ENCODE measurements at places on chromosomes 7 and 10.

GRCh38 chr7:70573696-70574095 lies 558.2 kb upstream of the GALNT17 start:
- no peak for DNase-seq

- no peak for DNase-seq
Observed at GRCh38 chr10:124747745-124748144, 3.6 kb upstream of the FAM53B start.

- no peak for DNase-seq
Observed at GRCh38 chr10:117266812-117267211, 25.9 kb downstream of the SLC18A2 start.

GRCh38 chr7:18828260-18828993 lies 289.0 kb downstream of the TWIST1 start:
- peak; percentile 51 for DNase-seq

DNA sequence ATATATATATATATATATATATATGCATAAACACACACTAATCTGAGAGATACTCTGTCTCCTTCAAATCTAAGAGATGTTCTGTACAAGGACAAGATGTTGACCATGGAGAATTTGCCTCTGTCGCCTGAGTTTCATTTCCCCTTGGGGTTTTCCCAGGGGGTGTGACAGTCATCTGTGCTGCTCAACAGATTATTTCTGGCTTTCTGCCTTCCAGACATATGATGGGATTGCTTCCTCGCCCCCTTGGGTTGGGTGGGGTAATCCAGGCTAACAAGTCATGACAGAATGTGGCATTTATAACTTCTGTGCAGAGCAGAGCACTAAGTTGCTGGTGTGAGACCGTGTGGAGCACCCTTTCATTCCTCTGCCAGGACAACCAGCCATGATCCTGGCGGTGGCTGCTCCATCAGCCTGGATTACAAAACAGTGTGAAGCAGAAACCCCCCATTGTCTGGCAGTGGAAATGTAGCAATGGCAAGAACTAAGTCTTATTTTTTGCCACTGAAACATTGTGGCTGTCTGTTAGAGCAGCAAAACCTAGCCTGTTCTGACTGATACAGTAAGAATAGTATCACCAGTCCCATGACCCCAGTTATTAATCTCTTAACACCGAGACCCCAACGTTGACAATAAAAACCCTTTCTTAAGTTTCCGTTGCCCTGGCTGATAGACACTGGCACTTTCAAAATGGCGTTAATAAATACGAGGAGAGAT lies 13.7 kb upstream of the USP6NL start:
- DNase-seq = no peak

GRCh38 chr7:27419581-27420177 lies 177.1 kb downstream of the EVX1 start:
- DNase-seq = no peak

DNA sequence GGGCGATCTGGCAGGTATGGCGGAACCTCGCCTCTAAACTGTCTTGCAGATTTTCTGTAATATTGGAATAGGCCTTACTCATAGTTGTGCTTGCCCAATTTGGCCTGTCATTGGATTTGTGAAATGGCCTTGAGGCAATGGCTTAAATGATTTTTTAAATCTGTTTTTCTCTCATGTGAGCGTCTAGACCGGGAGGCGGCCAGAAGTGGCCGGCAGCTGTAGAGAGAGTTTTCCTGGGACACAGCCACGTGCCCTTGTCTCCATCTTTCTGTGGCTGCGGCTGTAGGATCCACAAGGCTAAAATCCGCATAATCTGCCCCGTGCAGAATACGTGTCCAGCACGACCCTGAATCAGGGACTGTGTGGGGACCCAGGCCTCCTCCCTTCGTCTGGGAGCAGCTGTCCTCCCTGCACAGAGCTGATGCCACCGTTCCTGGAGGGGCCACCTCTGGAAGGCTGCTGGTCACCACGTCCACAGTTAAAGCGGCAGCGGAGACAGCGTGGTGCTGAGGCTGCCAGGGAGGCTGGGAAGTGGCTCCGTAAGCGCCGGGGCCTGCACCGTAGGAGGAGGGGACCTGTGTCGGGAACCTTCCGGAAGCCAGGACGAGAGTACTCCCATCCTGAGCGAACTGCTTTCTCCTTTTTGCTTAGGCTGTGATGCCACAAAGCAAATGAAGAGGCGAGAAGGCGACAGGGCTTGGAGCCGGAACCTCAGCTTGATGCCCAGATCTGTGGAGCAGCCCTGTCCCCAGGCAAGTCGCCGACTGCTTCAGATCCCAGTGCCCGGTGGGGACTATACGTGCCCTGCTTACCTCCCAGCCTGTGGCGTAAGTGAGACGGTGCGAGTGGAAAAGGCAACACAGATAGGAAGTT lies 99.8 kb downstream of the DYNC2I1 start:
- no peak for DNase-seq

DNA sequence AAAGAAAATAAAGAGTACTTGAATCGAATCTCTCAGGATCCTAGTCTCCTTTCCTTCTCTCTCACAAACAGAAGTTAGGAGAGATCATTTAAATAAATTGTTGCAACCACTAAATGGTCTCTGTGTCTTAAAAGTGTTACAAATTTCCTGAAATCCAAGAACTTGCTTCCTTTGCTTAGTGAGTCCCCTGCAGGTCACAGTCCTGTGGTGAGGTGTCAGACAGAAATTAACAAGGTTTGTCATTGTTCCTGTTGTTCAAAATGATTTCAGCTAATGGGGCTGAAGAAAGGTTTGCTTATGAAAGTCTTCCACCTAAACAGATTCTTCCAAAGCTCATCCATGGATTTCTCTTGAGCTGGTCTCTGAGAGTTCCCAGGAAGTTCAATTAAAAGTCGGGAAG lies 151.6 kb upstream of the SLC26A5 start:
- DNase-seq = no peak

DNA sequence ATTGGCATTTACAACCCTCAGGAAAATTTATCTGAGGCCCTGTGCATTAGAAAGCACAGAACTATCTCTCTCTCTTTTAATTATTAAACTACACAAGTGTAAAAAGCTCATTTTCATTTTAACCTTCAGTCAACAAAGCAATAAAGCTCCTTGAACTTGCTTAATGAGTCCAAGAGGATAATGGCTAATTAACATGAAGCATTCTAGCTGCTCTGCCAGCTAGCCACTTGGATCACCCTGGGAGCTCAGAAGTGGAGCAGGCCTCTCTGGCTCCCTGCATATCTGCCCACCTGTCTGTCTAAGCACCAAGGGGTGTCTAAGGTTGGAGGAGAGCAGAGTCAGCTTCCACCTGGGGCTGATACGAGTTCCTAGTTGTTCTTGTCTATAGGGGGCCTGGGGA lies 56.0 kb upstream of the SLC35G1 start:
- no peak for DNase-seq

GRCh38 chr10:11557513-11557912 lies 53.9 kb downstream of the USP6NL start:
- no peak for DNase-seq

GRCh38 chr10:99938563-99938962 lies 71.2 kb downstream of the DNMBP start:
- no peak for DNase-seq

DNA sequence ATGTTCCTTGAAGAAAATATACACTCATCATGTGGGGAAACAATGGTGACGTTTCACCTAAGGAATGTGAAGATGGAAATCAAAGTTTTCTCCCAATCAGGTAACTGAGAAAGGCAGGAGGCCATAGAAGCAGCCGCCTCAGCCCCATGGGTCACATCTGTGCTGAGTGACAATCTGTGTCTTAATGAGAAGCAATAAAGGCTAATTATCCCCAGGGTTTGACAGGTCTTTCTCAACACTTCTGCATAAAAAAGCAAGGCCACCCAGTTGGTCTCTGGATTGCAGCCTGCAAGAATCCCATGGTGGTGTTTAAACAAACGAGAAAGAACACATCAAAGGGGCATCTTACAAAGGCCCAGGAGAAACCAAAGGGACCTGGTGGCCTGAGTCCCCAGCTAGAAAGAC lies 91.1 kb upstream of the TNS3 start:
- DNase-seq = no peak

- DNase-seq = peak; percentile 8
Observed at GRCh38 chr7:4665661-4666060, 16.4 kb upstream of the FOXK1 start.
